NT2/D1 (cell line): ENCODE measurements at places on chromosomes 2 and 18.

GRCh38 chr2:43186321-43186678 is 40.1 kb downstream of the ZFP36L2 start:
- DNase-seq, result no peak

GRCh38 chr2:101752716-101753616 is 55.5 kb downstream of the MAP4K4 start:
- no peak for DNase-seq

GRCh38 chr18:36688020-36688965 is 140.5 kb downstream of the TPGS2 start:
- peak; percentile 35 for DNase-seq

GRCh38 chr2:173397539-173397938 is 42.9 kb downstream of the CDCA7 start:
- no peak for DNase-seq

DNA sequence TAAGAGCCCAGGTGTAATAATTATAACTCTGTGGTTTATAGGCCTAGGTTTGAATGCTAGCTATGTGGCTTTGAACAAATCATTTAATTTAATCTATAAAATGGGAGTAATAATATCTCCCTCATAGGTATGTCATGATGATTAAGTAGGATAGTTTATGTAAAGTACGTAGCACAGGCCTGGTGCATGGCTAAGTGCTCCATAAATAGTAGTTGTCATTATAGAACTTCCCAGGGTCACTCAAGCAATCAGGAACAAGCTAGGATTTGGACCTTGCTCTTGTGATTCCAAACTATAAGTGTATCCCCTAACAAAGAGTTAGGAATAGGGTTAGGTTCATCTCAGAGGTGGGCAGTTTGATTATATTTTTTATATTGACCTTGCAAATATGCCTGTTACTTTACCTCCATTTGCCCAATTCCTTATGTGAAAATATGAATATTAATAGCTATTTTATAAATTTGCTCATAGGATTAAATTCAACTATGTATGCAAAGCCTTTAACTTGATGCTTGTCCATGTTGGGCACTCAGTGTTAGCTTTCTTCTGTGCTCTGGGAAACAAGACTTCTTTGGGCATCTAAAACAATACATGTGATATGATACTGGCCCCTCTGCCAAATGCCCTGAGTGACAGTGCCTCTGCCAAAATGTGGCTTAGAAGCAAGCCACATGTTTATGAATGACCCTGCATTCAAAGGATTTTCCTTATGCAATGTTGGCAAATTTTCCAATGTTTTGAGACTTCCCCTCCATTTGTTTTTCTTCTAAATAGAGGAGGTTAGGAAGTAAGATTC is 353.6 kb downstream of the KIAA1328 start:
- no peak for DNase-seq

DNA sequence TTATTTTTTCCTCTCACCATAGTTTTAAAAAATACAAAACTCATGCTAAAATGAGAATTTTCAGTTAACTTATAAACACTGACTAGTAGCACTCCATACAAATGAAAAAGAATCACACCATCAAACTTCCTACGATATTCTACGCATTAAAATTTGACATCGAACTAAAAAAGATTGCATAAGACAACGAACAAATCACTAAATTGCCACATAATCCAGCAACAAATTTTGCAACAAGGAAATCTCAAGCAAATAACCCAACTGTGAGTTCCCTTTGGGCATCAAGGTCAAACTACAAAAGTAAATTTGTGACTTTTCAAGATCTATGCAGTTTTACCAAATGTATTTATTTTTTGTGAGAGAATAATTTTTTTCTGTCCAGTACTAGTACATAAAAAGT is 1.5 kb downstream of the MAP3K2 start:
- DNase-seq, result no peak
